NCI-H2081 (cell line): ENCODE measurements at places on chromosomes 5 and 9.

DNA sequence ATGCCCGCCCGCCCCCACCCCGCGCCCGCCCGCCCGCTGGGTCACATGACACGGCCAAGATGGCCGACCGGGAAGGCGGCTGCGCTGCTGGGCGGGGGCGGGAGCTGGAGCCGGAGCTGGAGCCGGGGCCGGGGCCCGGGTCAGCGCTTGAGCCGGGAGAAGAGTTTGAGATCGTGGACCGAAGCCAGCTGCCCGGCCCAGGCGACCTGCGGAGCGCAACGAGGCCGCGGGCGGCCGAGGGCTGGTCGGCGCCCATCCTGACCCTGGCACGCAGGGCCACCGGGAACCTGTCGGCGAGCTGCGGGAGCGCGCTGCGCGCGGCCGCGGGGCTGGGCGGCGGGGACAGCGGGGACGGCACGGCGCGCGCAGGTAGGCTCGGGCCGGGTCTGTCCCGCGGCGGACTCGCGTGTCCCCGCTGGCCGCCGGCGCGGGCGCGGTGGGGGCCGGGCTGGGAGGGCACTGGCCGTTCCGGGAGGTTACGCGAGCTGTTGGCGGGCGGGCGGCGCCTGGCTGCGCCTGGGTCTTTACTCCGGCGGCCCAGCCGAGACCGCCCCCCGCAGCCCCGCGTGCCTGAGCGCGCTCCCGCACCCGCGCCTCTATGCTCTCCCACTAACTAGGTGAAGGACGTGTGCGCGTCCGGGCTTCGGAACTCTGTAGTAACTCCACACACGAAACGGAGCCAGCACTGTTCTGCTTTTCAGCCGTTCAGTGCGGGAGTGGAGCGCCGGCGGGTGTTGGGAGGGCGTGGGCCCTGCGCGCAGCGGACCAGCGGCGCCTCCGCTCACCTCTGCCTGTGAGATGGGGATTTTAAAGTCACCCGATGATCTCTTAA, at the start of gene RUFY1:
TSS of gene RUFY1 (plus strand) at position 44 of the 832 bp plus-strand sequence. CDS start at position 60, 16 bp downstream.
- peak; percentile 77 for DNase-seq

GRCh38 chr5:65133477-65134110, 348.1 kb downstream of the ADAMTS6 start:
- DNase-seq = no peak

- no peak for DNase-seq
These were observed 254 bp downstream of the STRBP start for GRCh38 chr9:123268199-123268464.

- no peak for DNase-seq
These were observed 61.9 kb downstream of the FAM78A start for GRCh38 chr9:131214286-131214856.

GRCh38 chr5:19098434-19098833, 889.6 kb downstream of the CDH18 start:
- no peak for DNase-seq

- no peak for DNase-seq
These were observed 45.3 kb upstream of the ADAMTSL1 start for GRCh38 chr9:18428661-18429060.

DNA sequence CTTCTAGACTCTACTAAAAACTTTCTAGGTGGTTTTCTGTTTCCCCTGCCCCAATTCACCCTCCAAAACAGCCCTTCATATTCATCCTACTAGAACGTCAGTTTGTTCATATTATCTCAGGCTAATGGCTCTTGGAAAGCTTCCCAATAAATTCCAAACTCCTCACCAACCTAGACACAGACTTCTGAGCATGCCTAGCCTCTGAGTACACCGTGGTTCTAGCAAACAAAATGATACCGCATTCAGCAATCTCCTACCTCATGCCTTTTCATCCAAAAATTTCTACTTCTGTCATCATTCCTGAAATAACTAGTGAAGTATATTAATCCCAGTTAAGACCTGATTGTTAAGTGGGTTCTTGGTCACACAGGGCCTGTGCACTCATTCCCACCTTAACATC, 46.5 kb upstream of the NR5A1 start:
- DNase-seq = no peak

- no peak for DNase-seq
These were observed 136.1 kb downstream of the LHFPL2 start for GRCh38 chr5:78512435-78512834.

GRCh38 chr5:101590384-101590783, 687.3 kb upstream of the ST8SIA4 start:
- DNase-seq = peak; percentile 61

DNA sequence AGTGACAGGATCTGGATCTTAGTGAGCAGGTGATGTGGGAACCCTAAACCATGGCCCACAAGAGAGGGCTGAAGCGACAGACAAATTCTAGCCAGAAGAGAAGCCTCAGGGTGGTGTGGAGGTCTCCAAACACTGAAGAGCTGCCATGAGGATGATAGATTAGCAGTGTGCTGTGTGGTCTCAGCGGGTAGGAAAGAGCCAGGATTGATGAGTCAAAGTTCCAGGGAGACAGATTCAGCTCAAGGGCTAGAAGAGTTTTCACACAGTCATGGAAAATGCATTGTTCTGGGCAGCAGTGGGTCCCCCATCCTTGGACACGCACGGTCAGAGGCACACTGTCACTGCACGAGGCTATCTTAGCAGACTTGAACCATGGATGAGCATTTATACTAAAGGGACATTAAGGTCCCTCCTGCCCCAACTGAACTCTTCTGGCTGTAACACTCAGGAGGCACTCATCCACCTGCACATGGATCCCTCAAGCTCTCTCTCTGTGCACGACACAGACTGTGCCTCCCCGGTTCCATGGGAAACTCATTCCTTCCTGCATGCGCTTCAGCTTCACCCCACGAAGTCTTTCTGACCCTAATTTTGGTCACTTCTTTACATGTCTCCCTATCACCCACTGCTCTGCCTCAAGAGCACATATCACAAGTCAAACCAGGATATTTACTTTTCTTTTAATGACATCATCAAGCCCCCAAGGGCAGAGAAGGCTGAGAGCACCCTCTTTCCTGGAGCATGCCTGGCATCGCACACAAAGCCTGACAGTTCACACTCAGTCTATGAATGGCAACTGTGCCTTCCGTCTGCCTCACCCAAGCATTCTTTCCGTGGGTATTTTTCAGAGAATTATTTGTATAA, 84.8 kb downstream of the TLE1 start:
- no peak for DNase-seq

GRCh38 chr5:125451622-125452021, 705.2 kb upstream of the ZNF608 start:
- DNase-seq = no peak

DNA sequence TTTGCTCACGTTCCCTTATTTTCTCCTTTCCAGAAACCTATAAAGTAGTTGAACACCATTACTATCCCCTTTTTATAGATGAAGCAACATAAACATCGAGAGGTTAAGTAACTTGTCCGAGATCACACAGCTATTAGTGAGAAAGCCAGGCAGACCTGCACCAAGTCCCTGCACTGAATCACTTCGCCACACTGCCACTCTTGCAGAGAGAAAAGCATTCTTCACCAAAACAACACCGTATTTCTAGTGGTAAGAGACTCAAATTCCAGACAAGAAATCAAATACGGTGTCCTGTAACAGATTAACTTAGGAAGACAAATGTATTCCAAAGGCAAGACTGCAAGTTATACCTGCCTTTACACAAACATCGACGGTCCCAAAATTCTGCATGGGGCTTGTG, 82.0 kb upstream of the DMRT1 start:
- DNase-seq = no peak

DNA sequence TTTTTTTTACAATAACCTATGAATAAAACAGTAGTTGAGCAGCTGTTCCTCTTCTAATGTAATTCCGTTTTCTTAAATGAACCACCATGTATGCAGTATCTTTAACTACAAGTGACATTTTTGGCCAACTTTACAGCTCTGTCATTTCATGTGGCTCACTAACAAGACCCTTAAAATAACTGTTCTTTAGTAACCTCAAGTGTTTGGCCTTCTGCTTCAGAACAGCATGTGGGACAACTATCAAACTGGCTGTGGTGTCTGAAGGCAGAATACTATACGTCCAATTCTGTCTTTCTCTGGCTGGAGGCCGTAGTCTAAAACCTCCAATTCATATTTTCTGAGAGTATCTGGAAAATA, 391.4 kb downstream of the NNT start:
- no peak for DNase-seq

- no peak for DNase-seq
These were observed 247.0 kb downstream of the YTHDC2 start for GRCh38 chr5:113760486-113760885.

- DNase-seq = no peak
These were observed 142.1 kb upstream of the CCDC152 start for GRCh38 chr5:42614509-42614908.

DNA sequence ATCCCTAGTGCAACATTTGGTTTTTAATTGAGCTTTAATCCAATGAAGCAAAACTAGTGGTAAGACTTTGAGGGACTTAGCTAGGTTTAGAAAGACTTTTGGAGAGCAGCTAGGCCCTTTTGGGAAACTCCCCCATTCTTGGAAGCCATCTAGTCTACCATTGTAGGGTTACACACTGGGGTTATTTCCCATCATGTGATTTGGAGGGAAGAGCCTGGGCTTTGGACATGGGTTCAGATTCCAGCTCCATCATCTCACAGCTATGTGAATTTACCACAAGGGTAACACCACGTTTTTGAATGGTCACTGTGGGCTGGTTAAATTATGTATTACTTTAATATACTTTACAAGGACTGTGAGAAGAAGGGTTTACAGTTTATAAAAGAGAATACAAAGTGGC, 18.3 kb upstream of the TNFSF15 start:
- DNase-seq = no peak

GRCh38 chr5:95606419-95606818, 13.5 kb upstream of the GPR150 start:
- DNase-seq = no peak

- DNase-seq = no peak
These were observed 21.1 kb downstream of the DDX31 start for GRCh38 chr9:132648685-132649084.

DNA sequence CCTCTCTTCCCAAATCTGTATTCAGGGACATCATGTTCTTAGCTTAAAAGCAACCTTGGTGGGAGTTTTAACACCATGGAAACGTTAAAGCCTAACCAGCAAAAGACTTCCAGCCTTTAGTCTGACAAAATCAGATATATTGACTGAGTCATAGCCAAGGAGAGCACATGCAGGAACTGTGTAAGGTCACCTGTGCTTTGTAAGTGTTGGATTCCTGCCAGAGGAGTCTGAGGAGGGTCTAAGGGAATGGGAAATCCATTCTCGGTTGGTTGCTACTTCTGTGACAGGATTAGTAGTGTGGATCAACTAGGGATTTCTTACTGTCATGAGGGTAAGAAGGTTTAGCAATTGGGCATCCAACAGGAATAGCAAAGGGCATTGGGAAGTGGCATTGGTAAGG, 142.0 kb upstream of the CHD1 start:
- no peak for DNase-seq
